GM04504 (cell line): ENCODE measurements at places on chromosomes 11 and 22.

GRCh38 chr22:49049691-49050090, 778.0 kb downstream of the BRD1 start:
- no peak for DNase-seq

DNA sequence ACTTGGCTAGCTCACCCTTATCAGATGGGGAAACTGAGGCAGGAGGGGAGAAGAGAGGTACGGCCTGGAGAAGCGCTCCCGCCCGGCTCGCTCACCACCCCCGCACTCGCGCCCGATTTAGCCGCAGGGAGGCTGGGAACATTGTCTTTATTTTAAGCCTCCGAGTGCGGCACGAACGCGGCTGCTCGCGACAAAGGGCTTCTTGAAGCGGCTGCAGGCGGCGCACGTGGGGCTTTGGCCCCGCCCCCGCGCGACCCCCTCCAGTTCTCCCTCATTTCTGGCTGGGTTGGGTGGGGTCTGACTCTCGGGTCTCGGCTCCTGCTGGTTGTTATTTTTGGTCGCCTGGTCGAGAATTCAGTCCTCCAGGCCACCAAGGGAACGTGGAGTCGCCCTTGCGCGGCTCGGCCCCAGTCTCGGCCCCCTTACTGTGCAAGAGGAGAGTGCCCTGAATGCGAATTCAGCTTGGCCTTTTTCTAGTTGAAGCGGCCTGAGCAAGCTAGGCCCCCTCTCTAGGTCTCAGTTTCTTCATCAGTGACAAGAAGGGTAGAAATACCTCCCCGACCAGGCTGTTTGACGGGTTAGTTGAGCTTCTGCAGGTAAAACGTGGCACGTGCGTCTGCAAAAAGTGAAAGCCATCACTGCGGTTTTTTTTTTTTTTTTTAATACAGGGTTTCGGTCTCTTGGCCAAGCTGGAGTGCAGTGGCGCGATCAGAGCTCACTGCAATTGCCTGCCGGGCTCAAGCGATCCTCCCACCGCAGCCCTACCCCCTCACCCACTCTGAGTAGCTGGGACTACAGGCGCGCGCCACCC, 2.6 kb upstream of the CHRM1 start:
- DNase-seq = no peak

DNA sequence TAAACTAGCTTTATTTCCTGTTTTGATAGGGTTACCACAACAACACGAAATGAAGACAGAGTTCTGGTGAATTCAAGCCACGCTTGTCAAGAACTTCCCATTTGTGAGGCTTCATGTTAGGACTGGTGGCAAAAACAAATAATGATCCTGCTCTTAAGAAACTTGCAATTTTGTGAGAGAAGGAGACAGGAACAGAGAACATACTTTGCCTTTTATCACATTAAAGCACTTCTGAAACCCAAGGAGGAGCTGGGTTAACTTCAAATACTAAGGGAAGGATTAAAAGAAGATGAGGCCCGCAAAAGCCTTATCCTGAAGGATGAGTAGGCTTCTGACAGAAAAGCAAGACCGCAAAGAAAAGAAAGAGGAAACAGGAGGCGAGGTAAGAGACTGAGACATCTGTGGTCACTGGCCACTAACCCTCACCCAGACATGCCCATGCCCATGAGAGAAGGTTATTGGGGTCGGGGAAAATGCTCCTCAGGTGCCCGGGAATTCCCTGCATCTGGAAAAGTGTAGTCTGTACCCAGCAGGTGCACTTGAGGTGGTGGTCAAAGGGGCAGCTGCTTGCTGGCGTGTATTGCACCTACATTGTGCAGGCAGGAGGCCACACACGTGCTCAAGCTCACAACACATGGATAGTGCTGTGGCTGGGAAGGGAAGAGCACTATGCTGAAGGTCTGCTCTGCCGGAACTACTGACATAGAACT, 50.5 kb downstream of the MAPK1 start:
- DNase-seq = peak; percentile 88

- no peak for DNase-seq
Observed at GRCh38 chr11:1699771-1700170, 2.8 kb downstream of the KRTAP5-6 start.

GRCh38 chr22:47171441-47172221, 409.2 kb downstream of the TBC1D22A start:
- no peak for DNase-seq

DNA sequence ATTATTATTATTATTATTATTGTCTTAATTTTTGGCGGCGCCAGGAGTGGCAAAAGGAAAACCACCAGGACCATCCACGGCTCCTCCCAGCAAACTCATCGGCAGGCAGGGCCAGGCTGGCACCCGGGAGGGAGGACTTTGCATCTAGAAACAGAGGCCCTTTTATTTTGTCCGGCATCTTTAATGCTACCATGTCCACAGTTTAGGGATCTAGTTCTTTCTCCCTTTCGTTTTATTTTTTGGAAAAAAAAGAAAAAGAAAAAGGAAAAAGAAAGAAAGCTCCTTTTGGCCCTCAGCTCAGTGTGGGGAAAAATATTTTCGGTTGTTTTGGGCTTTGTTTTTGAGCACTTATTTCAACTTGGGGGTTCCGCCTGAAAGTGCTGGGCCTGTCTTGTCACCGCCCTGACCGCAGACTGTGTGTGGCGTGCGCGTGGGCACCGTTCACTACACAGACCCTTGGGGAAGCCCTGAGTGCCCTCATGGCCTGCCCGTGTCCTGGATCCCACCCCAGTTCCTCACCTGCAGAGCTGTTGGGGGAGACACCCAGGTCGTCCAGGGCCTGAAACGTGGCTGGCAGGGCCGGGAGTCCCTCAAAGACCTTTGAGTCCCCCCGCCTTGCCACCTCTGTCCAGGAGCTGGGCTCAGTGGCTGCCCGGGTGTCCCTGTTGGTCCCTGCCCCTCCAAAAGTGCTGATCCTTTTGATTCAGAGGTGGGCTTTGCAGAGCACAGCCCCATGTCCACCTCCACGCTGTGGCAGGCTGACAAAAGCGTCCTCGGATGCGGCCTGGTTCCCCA, 69.1 kb upstream of the PPARA start:
- DNase-seq = no peak

DNA sequence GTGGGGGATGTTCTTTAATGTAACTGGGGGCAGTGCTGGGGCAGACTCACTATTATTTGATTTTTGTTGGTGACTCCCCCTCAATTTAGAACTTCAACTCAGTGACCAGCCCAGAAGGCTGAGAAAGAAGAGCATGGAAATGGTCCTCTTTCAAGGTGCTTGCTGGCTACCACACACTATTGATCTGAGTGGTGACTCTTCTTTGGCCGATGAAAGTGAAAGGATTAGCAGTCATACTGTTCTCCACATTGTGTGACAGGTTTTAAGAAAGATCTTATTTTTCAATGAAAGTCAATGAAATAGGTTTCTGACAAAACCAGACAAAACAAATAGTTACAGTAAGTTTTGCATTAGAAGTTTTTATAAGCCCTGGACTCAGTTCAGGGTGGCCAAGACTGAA, 29.9 kb downstream of the NLRP14 start:
- DNase-seq = no peak

- DNase-seq = no peak
Observed at GRCh38 chr11:39674761-39675160, 1784.7 kb downstream of the LRRC4C start.

DNA sequence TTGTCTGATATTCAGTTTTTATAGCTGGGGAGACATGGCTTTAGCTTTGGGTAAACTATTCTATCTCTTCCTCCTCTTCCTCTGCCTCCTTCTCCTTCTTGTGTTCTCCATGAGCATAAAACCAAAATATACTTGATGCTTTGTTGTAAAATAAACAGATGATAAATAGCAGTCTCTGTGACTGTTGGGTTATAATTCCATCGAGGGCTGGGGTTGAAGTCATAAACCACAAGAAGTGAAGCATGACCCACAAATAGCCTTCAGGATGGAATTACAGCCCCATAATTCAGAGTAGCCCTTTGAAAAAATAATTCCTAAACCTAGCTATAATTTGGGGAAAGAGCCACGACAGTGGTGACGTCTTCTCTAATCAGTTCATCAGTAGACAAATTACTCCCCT, 177.7 kb downstream of the SNX19 start:
- no peak for DNase-seq

DNA sequence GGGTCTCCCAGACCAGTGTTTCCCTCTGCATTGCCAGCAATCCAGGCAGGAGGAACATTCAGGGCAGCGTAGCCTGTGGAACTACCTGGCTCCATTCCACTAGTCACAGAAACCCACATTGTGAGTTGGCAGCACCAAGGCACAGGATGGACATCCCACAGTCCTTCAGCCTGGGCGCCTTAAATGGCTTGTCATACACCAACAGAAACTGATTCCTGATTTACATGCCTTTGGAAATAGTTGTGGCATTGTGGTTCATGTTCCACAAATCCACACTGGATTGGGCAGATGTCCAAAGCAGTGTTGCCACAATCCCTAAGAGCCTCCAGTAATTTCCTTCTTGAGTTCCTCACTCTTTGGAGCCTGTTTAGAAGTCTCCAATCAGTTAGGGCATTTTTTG, 225.6 kb downstream of the BLID start:
- DNase-seq = peak; percentile 70

DNA sequence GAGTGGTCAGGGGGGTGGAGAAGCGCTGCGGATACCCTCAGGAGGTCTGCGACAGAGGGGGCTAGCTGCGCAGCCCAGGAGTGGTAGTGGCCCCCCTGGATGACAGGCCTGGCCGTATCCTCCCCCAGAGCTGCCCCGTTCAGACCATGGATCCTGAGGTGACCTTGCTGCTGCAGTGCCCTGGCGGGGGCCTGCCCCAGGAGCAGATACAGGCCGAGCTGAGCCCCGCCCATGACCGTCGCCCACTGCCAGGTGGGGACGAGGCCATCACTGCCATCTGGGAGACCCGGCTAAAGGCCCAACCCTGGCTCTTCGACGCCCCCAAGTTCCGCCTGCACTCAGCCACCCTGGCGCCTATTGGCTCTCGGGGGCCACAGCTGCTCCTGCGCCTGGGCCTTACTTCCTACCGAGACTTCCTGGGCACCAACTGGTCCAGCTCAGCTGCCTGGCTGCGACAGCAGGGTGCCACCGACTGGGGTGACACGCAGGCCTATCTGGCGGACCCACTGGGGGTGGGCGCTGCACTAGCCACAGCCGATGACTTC, 505 bp downstream of the NUDT22 start:
- no peak for DNase-seq

GRCh38 chr11:104705490-104706190, 192.6 kb downstream of the CASP12 start:
- no peak for DNase-seq

GRCh38 chr11:36360318-36360717, 64.2 kb downstream of the PRR5L start:
- DNase-seq = no peak

DNA sequence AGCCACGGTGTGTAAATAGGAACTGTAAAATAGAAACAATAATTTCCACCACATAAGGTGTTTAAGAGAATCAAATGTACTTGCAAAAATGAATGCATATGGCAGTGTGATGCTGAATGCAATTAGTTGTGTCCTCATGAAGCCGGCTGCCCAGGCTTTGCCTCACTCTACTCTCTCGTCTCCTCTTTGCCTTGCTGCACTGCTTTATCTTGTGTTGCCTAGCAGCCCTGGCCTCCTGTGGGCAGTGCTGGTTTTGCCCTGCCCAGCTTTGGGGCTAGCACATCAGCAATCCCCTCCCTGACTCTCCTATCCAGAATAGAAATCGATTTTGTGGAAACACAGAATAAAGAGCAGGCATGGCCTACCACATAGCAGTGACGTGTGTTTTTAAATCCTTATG, 30.0 kb downstream of the LRRC32 start:
- no peak for DNase-seq

GRCh38 chr11:124535552-124536232, 7.8 kb downstream of the OR8B12 start:
- no peak for DNase-seq

GRCh38 chr22:46053563-46054090, 76.7 kb upstream of the WNT7B start:
- no peak for DNase-seq

DNA sequence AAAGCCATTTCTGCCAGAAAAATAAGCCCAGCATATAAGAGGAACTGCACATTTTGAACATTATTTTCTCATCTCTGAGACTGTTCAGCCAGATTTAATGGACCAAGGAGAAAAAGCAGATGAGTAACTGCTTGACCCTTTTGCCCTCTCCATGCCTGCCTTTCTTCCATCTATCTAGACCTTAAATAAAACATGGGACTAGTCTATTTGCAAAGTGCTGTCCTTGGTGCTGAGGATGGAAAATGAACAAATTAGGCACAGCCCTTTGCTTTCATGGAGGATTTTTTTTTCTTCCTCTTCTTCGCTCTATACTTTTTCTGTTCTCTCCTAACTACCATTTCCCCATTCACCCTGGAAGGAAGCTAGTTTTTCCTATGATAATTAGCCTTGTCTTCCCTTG, 361.3 kb downstream of the GRM5 start:
- no peak for DNase-seq

GRCh38 chr11:72773291-72773690, 20.6 kb downstream of the STARD10 start:
- peak; percentile 70 for DNase-seq

DNA sequence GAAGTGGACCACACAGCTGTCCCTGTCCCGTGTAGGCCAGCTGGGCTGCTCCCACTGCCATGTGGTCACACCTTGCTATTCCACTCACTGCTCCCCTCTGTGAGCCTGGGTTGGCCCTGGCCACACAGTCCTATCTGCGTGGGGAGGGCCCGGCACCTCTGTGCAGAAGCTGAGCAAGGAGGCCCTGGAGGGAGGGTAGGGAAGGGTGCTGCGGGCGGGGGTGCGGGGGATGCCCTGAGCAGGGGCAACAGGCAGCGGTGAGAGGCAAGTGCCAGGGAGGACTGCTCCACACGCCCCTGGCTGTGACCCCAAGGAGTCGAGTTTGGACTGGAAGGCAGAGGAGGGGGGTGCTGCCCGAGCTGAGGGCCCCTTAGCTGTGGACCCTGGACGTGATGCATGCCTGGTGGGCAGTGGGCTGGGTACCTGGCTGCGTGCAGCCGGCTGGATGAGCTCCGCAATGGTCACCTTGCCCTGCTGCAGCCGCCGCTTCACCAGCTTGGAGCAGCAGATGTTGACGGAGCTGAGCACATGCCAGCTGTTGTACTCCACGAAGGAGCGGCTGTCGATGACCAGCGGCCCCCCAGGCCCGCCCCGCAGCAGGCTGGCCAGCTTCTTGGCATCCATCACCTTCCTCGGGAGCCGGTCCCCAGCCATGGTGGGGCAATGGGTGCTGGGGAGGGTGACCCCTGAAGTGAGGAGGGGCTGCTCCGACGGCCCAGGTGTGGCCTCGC, 6.7 kb downstream of the DUSP8 start:
- DNase-seq = no peak
